Spleen (tissue), 13 donors: ENCODE measurements at places on chromosomes 5 and 9.

GRCh38 chr9:112508377-112508776, 21.8 kb downstream of the KIAA1958 start:
- DNase-seq = no peak

DNA sequence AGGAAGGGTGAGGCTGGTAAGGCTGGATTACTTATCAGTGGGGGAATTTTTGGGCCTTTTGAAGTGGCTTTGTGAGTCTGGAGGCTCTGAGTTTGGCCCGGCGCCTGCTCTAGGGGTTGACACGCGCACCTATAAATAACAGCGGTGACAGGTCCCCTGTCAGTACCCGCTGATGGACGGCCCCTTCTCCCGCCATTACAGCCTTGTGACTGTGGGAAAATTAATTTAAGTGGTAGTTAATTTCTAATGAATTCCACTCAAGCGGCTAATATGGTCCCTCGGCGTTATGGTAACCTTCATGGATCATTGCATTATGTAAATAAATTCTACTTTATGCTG, 16.5 kb downstream of the MRPL36 start:
- peak; percentile 58 for DNase-seq

GRCh38 chr5:67842806-67843205, 372.8 kb upstream of the PIK3R1 start:
- no peak for DNase-seq

GRCh38 chr9:107739601-107740082, 250.1 kb upstream of the KLF4 start:
- no peak for DNase-seq

GRCh38 chr9:26504057-26504456, 388.5 kb downstream of the CAAP1 start:
- no peak for DNase-seq

- DNase-seq = no peak
These were observed 43.4 kb downstream of the PFDN1 start for GRCh38 chr5:140259500-140259899.

DNA sequence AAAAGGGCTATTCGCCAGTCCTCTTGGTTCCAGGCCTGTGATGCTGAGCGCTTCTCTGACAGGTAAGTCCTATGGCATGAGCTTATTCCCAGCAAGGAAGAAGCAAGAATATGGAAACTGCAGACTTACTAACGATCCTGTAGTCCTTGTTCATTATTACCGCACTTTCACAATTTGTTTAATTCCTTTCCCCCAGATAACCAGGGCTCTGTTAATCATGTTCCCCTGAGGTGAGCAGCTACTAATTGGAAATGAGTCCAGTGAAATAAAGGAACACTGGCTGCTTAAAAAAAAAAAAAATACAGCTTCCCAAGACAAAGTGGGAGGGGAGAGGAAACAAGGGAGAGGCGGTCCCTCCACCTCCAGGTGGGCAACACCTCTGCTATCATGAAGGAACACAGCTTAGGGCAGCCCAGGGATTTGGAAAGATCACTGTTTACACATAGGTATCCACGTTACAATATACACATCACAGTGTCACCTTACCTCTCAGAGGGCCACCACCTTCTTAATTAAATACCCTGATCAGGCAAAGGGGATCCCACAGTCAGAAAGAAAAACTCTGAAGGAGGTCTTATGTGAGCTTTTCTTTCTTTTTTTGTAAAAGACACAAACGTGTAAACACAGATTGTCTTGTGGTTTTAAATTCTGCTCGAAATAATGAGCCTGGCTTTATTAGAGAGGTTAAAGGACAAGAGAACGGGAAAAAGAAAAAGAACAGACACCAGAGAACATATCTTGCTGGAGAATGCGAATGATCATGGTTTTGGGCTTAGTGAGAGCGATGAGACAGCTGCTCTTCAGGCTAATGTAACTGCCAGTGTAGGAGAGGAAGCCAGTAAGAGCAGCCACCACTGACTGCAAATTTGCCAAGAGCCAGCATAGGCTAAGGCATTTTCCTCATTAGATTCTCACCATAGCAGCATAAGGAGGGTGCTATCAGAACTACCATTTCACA, 258.6 kb downstream of the CRB2 start:
- no peak for DNase-seq

GRCh38 chr9:134418354-134418753, 92.1 kb downstream of the RXRA start:
- DNase-seq = no peak

DNA sequence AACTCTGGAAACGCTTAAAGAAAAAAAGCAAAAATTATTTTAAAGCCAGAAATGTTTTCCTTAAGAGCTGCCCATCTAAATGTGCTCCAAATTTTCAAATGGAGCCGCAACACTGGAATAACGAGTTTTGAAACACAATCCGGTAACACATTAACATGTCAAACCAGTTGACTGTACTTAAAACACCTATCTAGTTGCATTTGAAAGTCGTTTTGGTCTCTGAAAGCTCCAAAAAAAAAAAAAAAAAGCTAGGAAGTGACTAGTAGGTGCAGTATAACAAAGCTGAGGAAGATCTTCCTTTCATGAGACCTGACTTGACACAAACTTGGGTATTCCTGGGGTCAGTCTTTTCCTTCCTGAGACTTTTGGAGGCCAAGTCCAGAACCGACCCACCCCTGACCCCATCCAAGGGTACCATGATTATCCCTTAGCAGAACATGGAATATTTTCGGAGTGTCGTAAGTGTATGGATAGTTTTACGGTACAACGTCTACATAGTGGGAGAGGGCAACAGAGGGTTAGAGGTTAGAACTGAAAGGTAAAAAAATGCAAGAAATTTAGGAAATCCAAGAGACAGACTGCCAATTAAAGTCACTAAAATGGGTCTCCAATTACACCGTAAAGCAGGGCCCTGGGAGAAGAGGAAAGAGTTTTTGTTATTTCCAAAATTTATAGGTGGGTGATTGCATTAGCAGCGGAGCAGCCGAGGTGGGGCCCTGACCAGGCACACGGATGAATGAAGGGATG, 812 bp downstream of the CETN3 start:
- DNase-seq = no peak

DNA sequence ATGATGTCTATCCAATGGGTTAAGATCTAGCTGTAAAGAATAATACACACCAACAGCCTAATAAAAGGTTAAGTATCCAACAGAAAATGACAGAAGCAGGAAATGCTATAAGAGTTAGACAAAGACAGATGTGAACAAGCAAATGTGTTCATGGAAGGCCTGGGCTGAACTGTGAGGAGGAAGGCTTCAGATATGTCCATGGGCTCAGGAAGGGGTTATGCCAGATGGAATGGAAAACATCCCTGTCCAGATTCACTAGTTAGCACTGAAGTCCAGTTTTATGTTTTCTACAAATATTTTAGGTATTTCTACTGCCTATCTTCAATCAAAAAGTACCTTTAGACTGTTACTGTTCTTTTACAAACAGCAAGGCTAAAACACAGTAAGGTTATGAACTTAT, 27.1 kb downstream of the ERAP1 start:
- no peak for DNase-seq

DNA sequence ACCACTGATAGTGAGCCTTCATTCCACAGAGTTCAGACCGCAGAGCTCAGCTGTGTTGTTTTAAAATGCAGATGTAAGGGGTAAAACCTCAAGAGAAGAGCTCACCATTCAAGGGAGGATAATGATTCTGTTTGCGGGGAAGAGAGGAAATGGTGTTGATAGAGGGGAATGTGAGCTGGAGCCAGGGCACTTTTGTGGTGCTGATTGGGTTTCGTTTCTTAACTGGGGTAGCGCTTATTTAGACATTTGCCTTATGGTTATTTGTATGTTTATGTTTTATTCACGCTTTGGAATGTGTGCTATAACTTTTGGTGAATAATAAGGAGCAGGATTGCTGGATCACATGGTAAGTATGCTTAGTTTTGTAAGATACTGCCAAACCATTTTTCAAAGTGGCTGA, 42.5 kb downstream of the STXBP1 start:
- no peak for DNase-seq

GRCh38 chr5:96074460-96074859, 112.8 kb upstream of the ELL2 start:
- no peak for DNase-seq

DNA sequence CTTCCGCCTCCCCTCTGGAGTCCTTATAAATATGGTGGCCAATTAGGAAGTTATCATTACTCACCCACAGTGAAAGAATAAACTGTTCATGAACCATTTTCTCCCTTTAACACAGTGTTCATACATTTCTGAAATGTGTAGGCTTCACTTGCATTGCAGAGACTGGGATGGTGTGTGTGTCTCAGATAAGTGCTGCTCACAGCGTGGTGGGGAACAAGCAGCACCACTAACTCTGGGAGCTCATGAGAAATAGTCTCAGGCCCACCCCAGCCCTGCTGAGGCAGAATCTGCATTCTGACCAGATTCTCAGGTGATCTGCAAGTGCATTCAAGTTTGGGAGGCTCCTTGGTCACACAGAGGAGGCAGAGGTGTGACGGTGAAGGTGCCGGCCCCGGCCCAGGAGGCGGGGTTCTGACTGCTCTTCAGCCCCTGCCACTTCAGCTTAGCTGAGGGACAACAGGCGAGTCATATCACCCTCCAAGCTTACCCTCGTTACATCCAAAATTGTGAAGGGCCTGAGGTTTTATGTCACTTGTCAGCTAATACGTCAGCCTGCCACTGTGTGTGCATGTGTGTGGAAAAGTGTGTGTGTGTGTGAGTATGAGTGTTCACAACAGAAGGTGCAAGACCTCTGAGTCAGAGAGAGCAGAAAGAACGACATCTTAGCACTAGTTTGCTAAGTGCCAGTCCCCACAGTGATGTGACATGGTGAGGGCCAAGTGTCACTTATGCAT, 34.7 kb downstream of the DAP start:
- DNase-seq = no peak

DNA sequence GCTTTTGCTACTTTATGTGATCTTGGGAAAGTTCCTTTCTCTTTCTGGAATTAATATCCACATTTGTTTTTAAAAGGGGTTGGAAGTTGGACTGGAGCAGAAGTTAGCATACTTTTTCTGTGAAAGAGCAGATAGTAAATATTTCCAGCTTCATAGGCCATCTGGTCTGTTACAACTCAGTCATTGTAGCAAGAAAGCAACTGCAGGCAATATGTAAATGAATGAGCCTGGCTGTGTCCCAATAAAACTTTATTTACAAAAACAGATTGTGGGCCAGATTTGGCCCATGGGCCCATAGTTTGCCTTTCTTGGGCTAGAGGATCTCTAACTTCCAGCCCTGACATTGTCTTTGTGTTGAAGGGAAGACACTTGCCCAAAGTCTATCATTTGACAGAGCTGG, 104.4 kb downstream of the ACTL7B start:
- no peak for DNase-seq

DNA sequence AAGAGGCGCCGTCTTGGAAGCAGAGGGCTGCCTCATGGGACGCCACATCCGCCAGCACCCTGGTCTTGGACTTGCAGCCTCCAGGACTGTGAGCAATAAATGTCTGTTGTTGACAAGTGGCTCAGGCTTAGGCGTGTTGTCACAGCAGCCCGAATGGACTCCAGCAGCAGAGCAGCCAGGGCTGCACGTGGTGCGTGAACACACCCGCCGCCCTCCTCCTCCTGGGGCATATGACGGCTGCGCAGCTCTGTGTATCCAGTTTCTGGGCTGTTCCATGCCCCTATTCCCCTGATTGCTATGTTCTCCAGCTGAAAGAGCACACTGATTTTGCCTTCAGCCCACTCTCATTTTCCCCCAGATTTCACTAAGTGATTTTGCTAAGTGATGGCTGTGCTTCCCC, 36.0 kb upstream of the CLPTM1L start:
- peak; percentile 76 for DNase-seq

DNA sequence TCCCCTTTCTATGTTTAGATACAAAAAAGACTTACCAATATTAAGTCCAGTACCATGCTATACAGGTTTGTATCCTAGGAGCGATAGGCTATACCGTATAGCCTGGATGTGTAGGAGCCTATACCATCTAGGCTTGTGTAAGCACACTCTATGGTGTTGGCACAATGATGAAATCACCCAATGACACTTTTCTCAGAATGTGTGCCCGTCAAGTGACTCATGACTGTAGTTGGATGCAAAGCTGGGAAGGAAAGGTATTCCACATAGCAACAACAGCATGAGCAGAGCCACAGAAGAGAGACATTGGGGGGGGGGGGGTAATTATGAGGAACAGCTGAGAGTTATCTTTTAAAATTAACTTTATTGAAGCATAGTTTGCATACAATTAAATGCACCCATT, 63.2 kb downstream of the TTLL11 start:
- no peak for DNase-seq

DNA sequence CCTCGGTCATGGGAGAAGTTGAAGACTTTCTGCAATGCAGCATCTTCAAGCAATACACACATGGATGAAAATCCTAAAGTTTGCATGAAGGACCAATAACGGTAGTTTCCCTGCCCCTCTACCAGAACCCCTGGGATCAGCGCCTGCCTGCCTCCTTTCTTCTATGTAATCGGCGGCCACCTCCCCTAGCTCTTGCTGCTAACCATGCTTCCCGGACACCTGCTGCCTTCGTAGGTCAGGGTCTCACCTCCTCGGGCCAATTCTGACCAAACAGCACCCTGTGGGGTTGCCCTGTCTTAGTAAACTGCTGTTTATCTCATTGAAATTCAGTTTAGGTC, 388 bp upstream of the MED10 start:
- DNase-seq = no peak

- DNase-seq = no peak
These were observed 88.0 kb downstream of the NLN start for GRCh38 chr5:65809817-65810531.

GRCh38 chr5:395921-396530, 47.0 kb upstream of the EXOC3 start:
- DNase-seq = peak; percentile 67

- no peak for DNase-seq
These were observed 107.5 kb downstream of the NDFIP1 start for GRCh38 chr5:142215915-142216681.

GRCh38 chr5:73135429-73136054, 15.2 kb downstream of the TMEM171 start:
- no peak for DNase-seq

DNA sequence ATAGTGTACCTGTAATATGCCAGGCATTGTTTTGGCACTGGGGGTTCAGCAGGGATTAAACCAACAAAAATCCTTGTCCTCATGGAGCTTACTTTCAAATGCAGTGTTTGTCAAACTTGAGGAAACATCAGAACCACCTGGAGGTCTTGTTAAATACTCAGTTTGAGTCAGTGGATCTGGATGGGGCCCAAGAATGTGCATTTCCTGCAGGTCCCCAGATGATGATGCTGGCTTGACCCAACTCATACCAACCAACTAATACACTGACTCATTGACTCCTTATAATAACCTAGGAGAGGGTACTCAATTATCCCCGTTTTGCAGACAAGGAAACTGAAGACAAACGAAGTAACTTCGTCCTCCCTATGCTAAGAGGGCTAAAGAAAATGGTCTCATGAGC, 11.3 kb downstream of the WWC1 start:
- no peak for DNase-seq
